Fibroblast of skin of scalp (primary cell): ENCODE measurements at places on chromosomes 2 and 18.

GRCh38 chr2:42072349-42073118 lies 24.7 kb downstream of the PKDCC start:
- no peak for DNase-seq

GRCh38 chr18:36256094-36256493 lies 41.4 kb upstream of the FHOD3 start:
- no peak for DNase-seq

GRCh38 chr2:44880125-44880483 lies 61.4 kb upstream of the SIX3 start:
- DNase-seq = no peak

- no peak for DNase-seq
Measured at GRCh38 chr2:100224988-100225710, 82.8 kb upstream of the AFF3 start.

DNA sequence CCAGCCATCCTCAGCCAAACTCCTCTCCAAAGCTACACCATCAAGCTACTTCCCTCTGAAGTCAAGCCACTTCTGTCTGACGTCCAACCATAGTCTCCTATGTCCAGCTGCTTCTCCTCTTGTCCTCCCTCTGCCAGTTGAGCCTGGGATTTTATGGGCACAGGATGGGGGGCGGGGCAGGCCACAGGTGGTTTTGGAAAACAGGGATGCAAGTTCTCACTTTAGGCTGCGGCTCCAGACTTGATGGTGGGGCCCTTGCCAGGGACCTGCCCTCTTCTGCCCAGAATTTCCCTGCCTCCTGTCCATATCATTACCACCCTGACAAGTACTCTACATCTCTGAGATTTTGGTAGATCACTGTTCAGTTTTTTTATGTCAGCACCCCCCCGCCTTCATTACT lies 41.6 kb downstream of the TEX51 start:
- no peak for DNase-seq

GRCh38 chr2:239522002-239522739 lies 121.4 kb upstream of the HDAC4 start:
- no peak for DNase-seq

- no peak for DNase-seq
Measured at GRCh38 chr18:34544930-34545329, 165.2 kb upstream of the DTNA start.

DNA sequence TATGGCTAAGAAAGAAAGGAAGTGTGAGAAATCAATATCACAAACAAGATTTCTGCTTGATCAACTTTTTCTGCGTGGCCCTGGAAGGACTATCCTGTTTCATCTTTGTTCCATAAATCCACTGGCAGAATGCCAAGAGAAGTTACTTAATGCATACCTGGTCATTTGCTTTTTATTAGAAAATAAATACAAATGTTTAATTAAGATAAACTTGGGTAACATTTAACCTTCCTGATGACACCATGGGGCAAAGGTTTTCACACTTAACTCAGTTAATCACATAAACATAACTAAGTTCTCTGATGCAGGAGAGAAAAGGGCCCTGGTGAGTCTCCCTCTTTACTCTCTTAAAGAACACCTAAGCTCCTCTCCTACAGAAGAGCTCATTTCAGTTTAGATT lies 203.3 kb downstream of the AFF3 start:
- no peak for DNase-seq

- no peak for DNase-seq
Measured at GRCh38 chr2:228771774-228772173, 499.3 kb downstream of the PID1 start.

DNA sequence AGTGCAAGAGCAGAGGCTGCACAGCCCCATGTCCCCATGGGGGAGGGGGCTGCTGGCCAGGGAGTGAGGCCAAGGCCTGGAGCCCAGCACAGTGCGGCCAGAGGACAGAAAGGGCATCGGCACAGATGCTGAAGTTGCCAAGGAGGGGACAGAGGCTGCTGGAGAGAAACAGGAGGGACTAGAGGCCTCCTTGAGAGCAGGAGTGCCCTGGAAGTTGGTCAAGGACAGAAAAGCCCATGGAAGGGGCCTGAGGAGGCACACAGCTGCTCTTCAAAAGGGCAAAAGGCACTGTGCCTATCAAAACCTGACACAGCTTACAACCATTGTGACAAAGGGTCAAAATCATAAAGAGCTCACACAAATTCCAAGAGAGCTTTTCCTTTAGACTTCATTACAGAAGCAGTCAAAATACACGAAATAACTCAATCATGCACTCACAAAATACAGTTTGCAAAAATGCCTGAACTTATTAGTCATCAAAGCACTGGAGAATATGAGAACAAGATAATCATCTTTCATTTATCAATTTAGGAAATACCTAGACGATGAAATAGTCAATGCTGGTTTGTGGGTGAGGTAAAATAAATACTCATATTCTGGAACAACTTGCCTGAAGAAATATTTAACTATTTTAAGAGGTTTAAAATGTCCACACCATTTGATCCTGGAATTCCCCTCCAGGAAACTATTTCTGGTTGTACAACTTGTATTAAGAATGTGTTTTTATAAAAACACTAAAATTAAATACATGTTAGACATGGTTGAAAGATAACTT lies 79.6 kb downstream of the USP40 start:
- peak; percentile 93 for DNase-seq

DNA sequence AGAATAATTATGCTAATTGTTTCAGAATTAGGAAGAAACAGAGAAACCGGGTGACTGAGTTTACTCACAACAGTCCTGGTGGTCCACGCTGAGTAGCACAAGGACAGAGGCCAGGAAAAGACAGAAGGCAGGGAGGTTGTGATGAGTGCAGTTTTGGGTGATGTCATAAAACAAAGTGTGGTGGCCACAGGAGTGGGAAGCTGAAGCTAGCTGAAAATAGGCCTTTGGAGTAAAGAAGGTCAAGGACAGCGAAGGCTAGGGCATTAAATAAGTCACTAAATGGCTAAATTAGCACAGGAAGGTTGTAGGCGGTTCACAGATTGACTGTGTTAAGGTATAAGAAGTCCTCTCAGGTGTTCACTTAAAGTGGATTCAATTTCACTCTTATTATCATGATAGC lies 120.9 kb upstream of the TTN start:
- DNase-seq = no peak

GRCh38 chr2:181658444-181658843 lies 1.5 kb upstream of the CERKL start:
- no peak for DNase-seq

DNA sequence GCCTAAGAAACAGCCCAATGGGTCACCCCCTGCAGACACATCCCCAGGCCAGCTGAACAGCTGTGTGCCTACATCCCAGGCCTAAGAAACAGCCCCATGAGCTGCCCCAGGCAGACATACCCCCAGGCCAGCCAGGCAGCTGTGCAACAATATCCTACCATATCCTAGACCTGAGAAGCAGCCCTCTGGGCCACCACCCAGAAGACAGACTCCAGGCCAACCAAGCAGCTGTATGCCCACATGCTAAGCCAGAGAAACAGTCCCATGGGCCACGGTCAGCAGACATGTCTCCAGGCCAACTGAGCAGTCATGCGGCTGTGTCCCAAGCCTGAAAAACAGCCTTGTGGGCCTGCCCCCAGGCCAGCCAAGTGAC lies 205.5 kb downstream of the ATAD2B start:
- no peak for DNase-seq
